ENCODE measurements at places on chromosomes 11 and 22.

GRCh38 chr11:124674571-124674970 lies 867 bp downstream of the SPA17 start:
- no peak for DNase-seq

GRCh38 chr22:41801147-41801819 lies 804 bp downstream of the CCDC134 start:
- no peak for DNase-seq

GRCh38 chr11:125902277-125902926 lies 604 bp downstream of the PUS3 start:
- no peak for DNase-seq

DNA sequence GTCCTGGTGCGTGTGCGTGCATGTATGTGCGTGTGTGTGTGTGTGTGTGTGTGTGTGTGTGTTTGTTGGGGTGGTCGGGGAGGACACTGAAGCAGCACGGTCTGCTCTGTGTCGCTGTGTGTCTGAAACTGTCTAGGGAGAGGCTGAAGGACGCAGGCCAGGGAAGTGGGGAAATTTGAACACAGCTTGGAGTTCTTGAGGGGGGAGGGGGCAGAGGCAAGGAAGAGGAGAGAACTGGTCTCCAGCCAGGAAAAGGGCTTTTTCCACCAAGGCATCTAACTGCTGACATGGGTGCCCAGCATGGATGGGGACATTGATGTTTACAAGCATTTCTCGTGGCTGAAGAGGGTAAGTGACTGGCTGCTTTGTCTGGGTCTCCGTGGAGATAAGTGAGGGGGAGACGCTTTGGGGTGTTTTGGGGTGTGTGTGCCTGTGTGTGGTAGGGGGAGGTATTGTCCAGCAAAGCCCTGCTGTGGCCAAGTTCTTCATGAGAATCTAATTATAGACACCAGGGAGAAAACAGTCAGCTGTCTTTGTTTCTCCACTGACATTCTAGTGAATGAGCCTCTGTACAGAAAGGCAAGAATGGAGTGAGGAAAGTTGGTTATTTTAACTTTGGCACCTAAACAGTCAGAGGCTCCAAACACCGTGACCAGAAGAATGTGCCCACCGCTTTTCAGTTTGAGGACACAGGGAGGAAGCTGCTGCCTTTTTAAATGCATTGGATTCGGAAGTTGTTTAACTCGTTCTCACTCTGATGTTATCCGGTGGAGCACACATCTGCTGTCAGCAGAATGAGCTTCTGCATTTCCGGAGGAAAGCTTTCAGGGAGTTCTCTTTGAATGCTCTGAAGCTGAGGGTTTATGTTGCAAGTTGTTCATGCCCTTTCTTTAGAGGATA lies 63.7 kb downstream of the PPFIBP2 start:
- peak; percentile 65 for DNase-seq

- no peak for DNase-seq
Observed at GRCh38 chr11:128917144-128917724, 25.4 kb downstream of the TP53AIP1 start.

DNA sequence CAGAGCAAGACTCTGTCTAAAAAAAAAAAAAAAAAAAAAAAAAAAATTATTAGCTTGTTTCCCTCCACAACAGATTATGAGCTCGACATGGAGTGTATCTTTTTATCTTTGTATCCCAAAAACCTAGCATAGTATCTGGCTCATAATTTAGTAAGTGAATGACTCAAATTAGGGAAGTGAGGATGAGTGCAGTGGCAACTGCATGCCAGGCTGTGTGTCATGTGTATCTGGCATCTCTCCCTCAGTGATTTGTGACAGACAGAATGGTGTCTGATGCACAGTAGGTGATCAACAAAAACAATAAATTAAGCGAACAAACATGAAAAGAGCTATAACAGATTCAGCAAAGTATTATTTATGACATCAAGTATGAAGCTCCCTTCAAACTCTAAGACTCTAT lies 7.2 kb downstream of the STK33 start:
- no peak for DNase-seq

DNA sequence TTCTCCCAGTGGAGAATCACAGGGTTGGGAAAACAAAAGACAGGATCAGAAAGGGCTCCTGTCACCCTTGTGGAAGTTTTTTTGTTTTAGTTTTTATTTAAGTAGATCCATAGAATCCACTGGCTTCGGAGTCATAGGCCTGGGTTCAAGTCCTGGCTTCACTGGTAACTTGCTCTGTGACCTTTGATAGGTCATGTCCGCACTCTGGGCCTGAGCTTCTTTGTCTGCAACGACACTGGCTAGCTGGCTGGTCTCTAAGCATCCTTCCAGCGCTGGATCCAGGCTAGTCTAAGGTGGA lies 1.4 kb downstream of the ZFTA start:
- no peak for DNase-seq

DNA sequence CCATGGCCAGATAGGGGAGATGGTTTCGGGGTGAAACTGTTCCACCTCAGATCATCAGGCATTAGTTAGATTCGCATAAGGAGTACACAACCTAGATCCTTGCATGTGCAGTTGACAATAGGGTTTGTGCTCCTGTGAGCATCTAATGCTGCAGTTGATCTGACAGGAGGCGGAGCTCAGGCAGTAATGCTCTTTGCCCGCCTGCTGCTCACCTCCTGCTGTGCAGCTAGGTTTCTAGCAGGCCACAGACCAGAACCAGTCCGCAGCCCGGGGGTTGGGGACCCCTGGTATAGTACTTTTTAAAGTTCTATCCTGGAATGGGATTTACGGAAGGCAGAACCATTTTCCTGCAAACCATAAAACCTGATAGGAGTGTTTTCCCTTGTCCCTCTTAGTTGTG lies 54.6 kb downstream of the POLD3 start:
- DNase-seq: no peak

DNA sequence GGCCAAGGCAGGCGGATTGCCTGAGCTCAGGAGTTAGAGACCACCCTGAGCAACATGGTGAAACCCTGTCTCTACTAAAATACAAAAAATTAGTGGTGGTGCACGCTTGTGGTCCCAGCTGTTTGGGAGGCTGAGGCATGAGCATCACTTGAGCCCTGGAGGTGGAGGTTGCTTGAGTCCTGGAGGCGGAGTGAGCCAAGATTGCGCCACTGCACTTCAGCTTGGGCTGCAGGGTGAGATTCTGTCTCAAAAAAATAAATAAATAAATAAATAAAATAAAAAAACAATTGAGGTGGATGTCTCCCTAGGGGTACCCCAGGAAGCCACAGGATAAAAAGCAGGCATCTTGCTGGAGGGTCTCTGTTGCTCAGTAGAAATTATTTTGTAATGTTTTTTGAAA lies 14.1 kb downstream of the PTPRJ start:
- no peak for DNase-seq

GRCh38 chr11:108994887-108995286 lies 330.0 kb downstream of the DDX10 start:
- DNase-seq: no peak

- DNase-seq: no peak
Observed at GRCh38 chr11:115321605-115322289, 182.5 kb downstream of the CADM1 start.

- DNase-seq: no peak
Observed at GRCh38 chr22:39382410-39382809, 17.2 kb upstream of the TAB1 start.

DNA sequence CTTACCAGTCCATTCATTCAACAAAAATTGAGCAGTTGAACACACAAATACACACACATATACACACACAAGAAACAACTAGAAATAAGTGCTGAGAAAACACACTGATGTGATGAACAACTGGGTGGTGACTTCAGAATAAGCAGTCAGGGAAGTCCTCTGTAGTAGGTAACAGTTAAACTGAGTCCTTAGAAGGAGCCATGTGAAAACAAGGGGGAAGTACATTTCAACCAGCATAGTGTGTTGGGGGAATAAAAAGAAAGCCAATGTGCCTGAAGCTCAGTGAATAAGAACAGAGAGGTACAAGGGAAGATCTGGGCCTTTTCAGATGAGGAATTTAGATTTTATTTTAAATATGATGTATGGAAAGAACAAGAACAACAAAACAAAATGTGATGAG lies 6.8 kb upstream of the TMEM123 start:
- DNase-seq: no peak

- no peak for DNase-seq
Observed at GRCh38 chr11:27864611-27865010, 164.4 kb upstream of the BDNF start.
